ENCODE measurements at places on chromosomes 11 and 22.

DNA sequence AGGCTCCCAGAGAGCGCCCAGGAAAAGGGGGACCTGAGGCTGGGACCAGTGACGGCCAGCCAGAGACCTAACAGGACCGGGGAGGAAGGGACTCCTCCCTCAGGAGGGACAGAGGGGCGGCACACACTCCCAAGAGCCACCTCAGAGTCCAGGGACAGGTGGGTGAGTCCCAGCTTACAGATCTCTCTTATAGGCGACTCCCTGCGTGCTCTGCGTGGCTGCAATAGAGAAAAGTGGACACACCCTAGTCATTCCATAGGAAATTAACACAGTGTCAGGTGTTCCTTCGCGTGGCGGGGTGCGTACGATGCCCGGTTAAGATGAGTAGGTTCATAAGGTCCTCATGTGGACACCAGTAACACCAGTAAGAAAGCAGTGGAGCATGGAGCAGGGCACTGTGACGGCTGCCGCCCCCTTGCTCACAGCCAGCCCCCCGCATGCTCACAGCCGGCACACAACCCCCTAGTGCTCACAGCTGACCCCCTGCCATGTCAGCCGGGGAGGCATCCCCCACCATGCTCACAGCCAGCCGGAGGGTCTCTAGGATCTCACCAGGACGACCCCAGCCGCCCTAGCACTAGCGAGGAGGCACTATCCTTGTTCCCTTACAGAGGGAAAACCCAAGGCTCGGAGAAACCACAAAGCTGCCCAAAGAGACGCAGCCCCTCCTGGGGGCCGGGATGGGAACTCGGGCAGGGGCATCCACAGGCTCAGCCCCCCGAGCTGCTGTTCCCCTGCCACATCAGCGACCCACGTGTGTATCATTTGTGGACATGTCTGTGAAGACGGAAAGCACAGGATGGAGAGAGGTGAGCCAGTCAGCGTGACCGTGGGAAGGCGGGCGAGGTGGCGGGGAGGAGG lies 426.8 kb downstream of the TBC1D22A start:
- DNase-seq: no peak

DNA sequence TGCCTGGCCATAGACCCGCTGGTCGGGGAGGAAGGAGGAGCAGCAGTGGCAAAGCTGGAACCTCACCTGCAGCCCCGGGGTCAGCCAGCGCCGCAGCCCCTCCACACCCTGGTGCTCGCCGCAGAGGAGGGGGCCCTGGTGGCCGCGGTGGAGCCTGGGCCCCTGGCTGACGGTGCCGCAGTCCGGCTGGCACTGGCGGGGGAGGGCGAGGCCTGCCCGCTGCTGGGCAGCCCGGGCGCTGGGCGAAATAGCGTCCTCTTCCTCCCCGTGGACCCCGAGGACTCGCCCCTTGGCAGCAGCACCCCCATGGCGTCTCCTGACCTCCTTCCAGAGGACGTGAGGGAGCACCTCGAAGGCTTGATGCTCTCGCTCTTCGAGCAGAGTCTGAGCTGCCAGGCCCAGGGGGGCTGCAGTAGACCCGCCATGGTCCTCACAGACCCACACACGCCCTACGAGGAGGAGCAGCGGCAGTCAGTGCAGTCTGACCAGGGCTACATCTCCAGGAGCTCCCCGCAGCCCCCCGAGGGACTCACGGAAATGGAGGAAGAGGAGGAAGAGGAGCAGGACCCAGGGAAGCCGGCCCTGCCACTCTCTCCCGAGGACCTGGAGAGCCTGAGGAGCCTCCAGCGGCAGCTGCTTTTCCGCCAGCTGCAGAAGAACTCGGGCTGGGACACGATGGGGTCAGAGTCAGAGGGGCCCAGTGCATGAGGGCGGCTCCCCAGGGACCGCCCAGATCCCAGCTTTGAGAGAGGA lies 11.9 kb downstream of the TMEM121B start:
- no peak for DNase-seq

- DNase-seq: no peak
These were observed 15.5 kb upstream of the TAB1 start for GRCh38 chr22:39383841-39384625.

- DNase-seq: no peak
These were observed 3.6 kb downstream of the CCDC85B start for GRCh38 chr11:65894034-65894591.

DNA sequence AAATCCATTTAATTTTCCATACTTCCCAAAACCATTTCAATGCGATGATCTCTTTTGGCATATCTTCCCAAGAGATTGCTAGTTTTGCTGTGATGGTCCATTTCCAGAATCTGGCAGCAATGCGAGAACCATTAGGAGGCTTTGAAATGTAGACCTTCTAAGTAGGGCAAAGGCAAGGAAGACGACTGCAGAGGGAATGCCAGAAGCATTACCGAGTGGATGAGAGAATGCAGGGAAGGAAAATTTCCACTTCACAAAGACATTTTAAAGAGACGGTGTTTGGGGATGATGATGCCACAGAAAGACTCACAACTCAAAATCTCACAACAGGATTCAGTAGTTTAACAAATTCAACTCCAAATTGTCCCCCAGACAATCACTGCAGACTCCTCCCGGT lies 471 bp upstream of the CEP126 start:
- DNase-seq: no peak

GRCh38 chr11:60914633-60915247 lies 782 bp downstream of the TMEM109 start:
- DNase-seq: no peak

DNA sequence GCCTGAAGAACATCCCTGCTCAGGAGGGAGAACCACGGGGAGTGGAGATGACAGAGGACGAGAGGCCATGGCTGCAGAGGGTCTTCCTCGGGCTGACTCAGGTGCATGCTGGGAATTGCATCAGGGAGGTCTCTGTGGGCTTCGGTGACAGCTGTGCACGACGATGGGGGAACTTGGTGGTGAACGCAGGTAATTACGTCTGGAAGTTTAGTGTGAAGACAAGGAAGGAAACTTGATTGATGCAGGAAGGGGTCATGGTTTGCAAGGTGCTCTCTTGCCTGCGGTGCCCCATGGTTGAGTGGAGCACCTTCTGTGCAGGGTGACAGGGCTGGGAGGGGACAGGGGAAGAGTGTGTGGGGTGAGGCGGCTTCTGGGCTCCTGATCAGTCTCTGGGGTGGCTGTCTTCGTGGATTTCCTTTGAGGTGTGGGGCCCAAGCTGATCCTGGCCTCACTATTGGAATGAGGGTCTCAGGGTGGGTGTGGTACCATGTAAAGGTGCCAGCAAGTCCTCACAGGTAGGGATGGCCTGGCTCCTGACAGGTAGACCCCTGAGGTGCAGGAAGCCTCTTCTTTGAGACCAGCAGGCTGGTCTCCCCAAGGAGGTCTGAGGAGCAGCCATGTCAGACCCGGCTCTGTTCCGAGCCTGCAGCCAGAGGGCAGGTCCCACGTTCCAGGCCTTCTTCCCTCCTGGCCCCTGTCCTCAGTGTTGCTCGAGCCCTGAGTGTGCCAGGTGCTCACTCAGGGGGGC lies 1020.1 kb downstream of the TBC1D22A start:
- no peak for DNase-seq

GRCh38 chr11:86571273-86571948 lies 101.0 kb downstream of the ME3 start:
- DNase-seq: no peak

GRCh38 chr11:4606231-4607015 lies 1.6 kb downstream of the TRIM68 start:
- DNase-seq: no peak

DNA sequence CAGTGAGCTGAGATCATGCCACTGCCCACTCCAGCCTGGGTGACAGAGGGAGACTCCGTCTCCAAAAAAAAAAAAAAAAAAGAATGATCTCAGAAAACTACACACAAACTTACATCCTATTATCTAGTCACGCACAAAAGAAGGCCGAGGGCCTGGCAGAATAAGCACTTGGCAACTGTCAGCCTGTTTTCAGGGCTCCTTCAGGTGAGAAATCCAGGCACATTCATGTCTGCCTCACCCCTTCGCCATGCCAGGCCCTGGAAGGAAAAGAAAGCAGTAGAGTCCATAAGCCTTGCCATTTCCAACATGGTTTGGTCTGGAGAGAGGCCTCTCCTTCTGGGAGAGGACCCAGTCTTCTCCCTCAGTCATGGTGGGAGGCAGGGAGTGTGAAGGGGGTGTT lies 30.9 kb downstream of the C11orf58 start:
- DNase-seq: no peak

DNA sequence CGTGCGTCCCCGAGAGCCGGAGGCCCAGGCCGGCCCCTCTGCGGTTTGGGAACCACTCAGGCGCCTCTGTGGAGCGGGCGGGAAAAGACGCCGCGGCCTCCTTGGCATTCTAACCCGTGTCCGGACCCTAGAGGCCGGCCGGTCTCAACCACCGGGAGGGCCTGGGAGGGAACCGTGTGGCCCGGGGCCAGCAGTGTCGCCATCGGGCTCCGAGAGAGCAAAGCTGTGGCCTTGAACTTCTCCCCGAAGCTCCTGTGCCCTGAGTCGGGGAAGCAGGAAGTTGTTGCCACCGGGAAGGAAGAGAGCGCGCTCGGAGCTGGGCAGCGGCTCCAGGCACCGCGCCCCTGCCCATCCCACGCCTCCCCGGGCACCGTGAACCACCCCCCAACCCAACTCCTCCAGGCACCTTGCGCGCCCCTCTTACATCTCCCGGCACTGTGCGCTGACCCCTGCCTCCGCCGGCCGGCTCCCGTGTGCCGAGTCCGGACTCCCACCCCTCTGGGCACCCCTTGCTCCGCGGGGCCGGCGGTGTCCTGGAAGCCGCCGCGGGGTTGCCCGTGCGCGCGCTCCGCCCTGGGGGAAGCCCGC lies 80.0 kb upstream of the PPARA start:
- DNase-seq: no peak

GRCh38 chr11:1503708-1504104 lies 17.1 kb upstream of the MOB2 start:
- DNase-seq: no peak

- DNase-seq: no peak
These were observed 119.1 kb downstream of the TBC1D22A start for GRCh38 chr22:46881373-46882118.

DNA sequence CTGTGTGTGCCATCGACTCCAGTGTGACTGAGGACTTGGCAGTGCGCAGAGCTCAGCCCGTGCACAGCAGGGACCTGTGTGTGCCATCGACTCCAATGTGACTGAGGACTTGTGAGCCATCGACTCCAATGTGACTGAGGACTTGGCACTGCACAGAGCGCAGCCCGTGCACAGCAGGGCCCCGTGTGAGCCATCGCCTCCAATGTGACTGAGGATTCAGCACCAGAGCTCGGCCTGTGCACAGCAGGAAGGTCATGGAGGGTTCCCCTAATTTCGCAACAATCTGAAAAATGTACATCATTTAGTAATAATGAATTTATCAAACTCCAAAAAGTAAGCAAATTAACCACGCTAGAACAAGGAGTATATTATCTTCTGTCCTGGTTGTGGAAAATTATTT lies 348.3 kb upstream of the B3GAT1 start:
- no peak for DNase-seq

DNA sequence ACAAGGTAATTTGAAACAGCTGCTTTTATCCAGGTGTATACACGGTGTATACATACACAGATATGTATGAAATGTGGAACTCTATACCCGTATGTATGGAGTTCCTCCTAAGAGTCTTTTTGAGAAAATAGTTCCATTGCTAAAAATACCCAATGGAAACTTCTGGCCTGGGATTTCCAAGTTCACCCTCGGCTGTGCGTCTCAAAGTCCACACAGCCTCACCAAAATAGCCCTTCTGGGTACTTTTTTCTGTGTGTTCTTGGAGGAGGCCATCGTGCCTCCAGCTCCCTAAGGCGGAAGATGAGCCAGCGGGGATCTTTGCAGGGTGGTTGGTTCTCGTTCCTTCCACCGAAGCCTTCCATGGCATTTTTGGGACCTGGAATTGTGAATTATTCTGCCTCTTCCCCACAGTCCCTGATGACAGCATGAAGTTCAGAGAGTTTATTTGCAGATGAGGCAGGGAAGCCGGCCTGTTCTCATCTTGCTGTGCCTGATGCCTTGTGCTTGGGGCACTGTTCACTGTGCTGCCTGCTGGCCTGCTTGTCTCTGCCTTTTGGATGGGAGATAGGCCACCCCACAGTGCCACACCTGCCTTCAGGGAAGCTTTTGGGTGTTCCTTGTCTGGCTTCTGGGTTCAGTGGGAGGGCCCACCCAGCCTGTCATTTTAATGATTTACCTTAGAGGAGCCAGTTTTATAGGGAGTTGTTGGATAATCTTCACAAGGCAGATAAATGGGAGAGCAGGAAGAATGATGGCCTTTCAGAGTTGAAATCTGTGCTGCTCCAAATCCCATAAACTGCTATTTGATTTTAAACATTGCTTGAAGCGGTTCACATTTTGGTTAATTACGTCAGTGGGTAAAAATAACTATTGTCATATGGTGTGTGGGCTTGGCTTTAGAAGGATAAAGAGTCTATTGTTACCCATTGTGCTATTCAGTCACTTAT lies 112.7 kb upstream of the OR4B1 start:
- no peak for DNase-seq

DNA sequence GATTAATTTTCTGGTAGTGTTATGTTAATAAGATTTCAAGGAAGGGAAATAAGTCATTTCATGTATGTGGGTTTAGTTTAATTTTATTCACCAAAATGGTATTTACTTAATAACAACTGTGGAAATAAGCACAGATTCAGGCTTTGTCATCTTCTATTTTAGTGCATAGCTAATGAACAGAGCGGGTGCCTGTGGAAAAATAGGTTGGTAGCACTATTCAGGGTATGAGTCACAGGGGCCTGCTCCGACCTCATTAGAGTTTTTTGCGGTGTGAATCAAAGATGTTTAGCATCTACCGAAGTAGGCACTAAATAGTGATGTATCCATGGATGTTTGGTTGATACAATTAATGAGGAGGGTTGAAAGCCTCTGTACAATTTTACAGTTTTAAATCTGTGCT lies 78.2 kb downstream of the FAT3 start:
- DNase-seq: no peak

DNA sequence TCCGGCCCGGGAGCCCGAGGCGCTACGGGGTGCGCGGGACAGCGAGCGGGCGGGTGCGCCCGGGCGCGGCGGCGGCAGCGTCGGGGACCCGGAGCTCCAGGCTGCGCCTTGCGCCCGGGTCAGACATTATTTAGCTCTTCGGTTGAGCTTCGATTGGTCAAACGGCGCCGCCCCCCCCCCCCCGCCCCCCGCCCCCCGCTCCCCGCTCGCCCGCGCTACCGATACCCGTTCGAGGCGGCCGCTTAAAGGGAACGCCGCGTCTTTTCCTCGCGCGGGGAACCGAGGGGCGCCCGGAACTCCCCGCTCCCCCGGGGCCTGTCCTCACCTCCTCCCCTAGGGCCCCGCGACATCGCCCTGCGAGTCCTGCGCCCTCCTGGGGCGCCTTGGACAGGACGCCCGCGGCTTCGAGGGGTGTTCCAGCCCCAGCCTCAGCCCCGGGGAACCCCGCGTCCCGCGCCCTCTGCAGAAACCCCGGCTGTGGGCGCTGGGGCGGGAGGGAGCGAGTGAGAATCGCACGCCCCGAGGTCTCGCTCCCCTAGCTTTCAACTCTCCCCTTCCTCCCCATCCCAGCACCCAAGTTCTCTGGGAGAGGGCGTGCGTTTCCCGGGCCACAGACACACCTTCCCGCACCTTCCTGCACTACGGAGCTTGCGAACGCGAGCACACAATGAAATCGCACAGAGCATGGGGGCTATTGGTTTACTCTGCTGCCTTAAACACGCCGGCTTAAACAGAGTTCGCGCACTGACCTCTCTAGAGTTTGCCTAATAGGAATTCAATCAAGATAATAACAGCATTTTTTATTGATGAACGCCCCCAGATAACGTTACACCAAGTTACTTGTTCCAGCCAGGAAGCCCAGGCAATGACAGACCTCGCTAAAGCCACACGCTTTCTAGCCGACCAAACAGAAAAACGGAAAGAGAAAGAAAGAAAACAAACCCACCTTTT lies at the start of gene BDNF:
Gene BDNF, minus strand, starts transcription at position 105 of the 951 bp plus-strand sequence. CDS start 41,891 bp downstream, outside the sequence.
- no peak for DNase-seq
